Activated CD4-positive, alpha-beta T cell treated with anti-CD3 and anti-CD28 coated beads for 4 hours (primary cell): ENCODE measurements at places on chromosomes 4 and X.

GRCh38 chr4:75654905-75655304, 18.3 kb downstream of the G3BP2 start:
- no peak for DNase-seq

DNA sequence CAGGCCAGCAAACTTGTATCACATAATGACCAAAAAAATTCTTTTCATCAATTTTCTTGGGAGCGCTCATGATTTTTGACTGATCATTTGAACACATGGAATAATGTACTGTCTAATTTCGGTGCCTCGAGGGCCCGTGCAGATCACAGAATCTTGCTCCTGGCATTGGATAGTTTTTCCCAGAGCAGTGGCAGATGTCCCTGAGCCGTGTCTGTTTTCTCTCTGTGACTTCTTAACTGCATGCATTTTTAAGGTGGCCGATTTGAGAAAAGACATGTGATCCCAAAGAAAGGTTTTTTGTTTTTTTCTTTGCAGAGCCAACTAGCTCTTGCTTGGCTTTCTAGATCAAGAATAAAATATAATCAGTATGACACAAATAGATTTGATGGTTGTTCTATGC, 19.7 kb downstream of the GPRIN3 start:
- no peak for DNase-seq

- no peak for DNase-seq
Observed at GRCh38 chr4:175813821-175814220, 1.8 kb upstream of the GPM6A start.

GRCh38 chrX:10112510-10112909, 44.3 kb upstream of the CLCN4 start:
- no peak for DNase-seq

DNA sequence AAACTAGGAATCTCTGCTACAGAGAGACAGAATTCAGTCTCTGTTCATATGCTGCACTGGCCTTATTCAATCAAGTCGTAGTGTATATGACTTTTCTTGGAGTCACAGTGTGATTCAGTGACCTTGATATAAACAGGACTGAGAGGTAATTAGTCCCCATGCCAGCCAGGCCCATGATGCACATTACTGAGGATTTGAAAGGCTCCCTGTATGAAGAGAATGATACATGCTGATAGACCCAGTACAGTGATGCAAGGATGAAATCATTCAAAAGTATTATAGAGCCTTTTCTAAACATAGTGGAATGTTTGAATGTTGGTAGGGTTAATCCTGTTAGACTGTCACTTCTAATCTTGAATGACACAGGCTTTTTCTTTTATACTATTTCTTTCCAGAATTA, 34.1 kb downstream of the ANXA3 start:
- no peak for DNase-seq

GRCh38 chr4:118314221-118314620, 38.6 kb downstream of the PRSS12 start:
- DNase-seq, result no peak

DNA sequence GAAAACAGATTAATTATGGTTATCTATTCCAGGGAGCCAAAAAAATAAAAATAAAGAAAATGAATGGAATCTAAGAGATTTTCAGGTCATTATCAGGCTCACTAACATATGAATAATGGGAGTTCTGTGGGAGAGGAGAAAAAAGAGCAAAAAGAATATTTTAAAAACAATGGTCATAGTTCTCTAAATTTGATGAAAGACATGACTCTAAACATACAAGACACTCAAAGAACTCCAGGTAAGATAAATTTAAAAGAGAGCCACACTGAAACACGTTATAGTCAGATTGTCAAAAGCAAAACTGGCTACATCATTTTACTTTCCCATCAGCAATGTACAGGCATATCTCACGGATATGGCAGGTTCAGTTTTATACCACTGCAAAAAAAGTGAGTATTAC, 520.0 kb downstream of the ANKRD50 start:
- no peak for DNase-seq

DNA sequence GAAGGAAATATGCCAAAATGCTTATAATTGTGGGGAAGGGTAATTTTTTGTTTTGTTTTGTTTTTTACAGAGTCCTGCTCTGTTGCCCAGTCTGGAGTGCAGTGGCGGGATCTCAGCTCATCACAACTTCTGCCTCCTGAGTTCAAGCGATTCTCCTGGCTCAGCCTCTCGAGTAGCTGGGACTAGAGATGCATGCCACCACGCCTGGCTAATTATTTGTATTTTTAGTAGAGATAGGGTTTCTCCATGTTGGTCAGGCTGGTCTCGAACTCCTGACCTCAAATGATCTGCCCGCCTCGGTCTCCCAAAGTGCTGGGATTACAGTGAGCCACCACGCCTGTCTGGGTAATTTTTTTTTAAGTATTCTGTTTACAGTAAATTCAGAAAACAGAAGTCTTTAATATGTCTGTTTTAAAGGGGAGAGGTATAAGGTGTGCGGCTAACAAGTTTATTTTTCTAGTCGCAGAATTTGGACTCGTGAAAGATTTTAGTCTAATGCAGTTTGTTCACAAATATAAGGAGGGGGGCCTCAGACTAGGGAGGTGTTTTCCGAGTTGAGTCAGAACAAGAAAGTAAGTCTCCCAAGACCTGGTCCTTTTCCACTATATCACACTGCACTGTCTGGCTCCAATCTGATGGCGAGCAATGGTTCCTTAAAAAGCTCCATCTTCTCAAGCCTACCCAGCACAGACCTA, 1.5 kb downstream of the ACSL1 start:
- DNase-seq, result peak; percentile 25

GRCh38 chrX:126394681-126395080, 157.9 kb downstream of the DCAF12L1 start:
- DNase-seq, result no peak

GRCh38 chrX:41556958-41557357, 109.8 kb downstream of the NYX start:
- no peak for DNase-seq

- DNase-seq, result no peak
Observed at GRCh38 chr4:4423706-4424498, 37.0 kb downstream of the NSG1 start.

- no peak for DNase-seq
Observed at GRCh38 chrX:32929040-32929439, 282.3 kb downstream of the DMD start.

DNA sequence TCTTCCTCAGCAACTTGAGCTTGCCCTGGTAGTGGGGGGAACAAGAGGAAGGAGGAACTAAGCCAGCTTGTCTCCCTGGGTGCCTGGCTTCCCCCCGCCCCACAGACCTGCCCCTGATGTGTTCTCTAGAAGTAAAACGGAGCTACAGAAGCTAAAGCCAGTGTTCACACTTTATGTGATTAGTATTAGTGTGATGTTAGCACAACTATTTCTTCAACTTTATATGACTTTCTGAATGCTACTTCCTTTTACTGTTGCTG, 10.7 kb downstream of the RGS12 start:
- no peak for DNase-seq

- DNase-seq, result no peak
Observed at GRCh38 chr4:38930204-38930603, 62.6 kb downstream of the FAM114A1 start.

DNA sequence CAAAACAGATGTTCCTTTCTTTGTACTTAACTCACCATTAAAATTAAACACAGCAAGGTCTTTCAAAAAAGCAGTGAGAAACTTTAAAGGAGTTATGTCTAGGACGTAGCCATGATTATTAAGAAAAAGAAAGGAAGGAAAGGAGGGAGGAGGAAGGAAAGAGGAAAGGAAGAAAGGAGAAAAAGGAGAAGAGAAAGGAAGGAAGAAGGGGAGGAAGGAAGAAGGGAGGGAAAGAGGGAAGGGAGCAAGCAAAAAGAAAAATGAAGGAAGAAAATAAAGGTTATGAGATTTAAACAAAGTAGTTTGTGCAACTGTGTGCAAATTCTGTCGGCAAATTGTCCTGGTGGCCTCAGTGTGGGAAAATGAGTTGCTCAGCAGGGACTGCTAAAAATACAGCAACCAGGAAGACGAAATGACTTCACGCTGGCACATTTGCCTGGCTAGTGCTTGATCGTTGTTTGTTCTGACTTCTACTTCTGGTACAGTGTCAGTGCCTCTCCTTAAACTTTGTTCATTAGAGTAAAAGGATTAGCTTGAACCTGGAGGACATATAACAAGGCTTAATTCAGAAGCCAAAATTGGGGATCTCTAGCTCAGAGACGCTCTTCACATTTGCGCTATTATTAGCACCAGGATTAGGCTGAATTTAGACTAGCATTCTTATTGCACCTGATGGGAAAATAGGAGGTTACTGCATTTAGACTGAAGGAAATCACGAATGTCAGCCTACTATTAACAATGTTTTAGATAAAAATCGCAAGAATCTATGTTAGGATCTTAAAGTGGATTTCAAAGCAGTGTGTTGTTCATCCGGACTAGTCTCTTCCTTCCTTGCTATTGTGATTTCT, 81.2 kb downstream of the DCK start:
- DNase-seq, result no peak

DNA sequence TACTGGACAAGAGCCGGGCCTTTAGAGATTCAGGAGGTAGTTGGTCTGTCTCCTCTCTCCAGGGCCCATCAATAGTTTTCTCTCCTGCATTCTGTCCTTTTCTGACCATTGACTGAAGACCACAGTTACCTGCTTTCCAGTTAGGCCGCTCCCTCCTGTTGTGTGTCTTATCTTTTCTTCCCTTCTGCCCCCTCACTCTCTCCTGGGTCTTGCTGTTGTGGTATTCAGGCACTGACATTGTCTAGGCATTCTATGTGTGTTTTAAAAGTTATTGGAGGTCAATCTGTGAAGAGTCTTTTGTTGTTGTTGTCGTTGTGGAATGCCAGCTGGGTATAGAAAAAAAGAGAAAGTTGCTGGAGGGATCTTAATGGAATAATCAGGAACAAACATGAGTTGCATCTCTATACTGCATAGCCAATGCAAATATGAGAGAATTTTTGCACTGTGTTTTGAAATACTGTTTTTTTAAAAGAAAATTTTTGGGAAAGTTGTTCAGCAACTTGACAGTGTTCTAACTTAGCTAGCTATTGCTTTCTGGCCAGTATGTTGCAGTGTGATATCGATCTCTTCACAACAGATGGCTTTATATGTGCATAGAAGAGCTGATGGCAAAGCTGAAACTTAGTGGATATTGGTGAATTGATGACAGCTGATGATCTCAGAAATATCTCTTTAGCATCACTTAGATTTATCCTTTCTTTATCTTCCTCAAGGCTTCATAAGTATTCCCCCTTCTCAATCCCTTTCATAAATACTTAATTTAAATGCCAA, 240.7 kb downstream of the C4orf33 start:
- DNase-seq, result no peak

GRCh38 chr4:47913861-47914219, 543 bp downstream of the NFXL1 start:
- DNase-seq, result peak; percentile 33

DNA sequence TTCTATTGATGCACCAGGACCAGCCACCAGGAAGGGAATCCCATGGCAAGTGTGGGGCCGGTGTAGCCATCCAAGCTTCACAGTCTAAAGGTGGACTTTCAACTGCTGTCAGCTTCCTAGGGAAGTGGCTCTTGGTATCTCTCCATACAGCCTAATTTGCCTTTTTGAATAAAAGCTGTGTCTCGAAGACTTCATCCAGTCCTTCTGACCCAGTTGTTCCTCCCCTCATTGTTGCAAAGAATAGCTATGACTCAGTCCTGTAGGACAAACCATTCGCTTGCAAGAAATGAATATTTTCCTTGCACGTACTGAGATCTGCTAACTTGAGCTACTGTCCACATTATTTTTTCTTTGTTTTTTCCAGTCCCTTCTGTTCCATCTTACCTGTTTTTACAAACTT, 145.1 kb upstream of the CTSO start:
- DNase-seq, result no peak

GRCh38 chr4:176735300-176735699, 57.4 kb downstream of the VEGFC start:
- no peak for DNase-seq

GRCh38 chr4:8709729-8710360, 117.3 kb downstream of the CPZ start:
- no peak for DNase-seq

- DNase-seq, result no peak
Observed at GRCh38 chrX:100349391-100349790, 60.7 kb downstream of the PCDH19 start.

DNA sequence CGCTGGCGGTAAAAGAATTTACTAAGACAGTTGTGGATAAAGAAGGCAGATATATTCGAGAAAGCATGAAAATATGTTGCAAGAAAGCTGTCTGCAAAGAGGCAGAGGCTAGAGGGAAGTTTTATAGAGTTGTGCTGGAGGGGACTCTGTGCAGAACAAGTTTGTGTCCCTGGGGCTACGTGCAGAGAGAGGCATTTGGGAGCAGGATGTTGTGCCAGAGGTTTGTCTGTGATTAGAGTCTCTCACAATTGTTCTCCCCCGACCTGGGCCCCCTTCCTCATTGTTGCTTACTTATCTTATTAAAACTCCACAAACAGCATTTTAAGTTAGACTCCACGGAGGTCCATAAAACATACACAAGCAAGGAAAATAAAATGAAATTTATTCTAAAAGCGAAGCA, 831.3 kb downstream of the NLGN4X start:
- no peak for DNase-seq

- DNase-seq, result no peak
Observed at GRCh38 chr4:5969336-5969735, 48.9 kb downstream of the C4orf50 start.

DNA sequence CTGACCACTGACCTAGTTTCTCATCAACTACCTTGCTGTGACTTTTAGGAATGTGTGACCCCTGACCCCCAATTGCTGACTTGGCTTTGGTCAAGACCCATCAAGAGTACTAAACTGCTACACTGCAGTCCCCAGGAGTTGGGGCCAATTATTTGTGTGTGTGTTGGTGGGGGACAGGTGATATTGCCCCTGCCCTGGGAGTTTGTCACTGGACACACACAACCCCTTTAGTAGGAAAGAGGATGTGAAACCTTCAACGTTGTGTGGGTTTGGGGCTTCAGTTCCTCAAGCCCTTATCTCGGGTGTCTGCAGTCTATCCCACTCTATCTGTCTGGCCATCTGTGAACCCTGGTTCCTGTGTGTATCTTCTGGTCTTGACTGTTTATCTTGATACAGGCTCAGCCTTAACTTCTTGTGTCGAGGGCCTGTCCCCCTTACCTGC, 6.5 kb downstream of the SASH3 start:
- no peak for DNase-seq

DNA sequence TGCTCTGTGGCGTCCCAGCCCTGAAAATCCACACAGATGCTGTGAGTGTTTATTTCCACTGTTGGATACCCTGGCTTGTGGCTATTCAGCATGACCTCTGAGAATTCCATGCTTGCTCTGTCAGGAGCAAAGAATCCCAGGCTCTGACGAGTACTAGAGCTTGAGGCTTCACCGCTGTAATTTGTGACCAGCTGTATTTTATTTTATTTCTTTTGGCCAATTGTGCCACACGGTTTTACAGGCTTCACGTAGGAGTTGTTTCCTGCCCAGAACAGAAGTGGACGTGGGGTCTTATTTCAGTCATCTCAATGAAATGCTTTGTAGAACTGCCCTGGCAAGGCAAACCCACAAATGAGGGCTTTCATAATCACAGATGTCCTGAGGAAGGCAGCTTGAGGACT, 69.4 kb upstream of the CLDN34 start:
- DNase-seq, result no peak

- no peak for DNase-seq
Observed at GRCh38 chr4:159024266-159024665, 78.6 kb upstream of the RAPGEF2 start.

GRCh38 chr4:163612762-163613161, 118.3 kb downstream of the TMA16 start:
- no peak for DNase-seq

GRCh38 chrX:29728639-29729038, 486.7 kb upstream of the MAGEB2 start:
- DNase-seq, result no peak

GRCh38 chr4:125433453-125433852, 118.7 kb downstream of the FAT4 start:
- no peak for DNase-seq
